ENCODE measurements at places on chromosomes 12 and 14.

- DNase-seq: no peak
Measured at GRCh38 chr12:49843876-49844437, 1.1 kb upstream of the BCDIN3D start.

DNA sequence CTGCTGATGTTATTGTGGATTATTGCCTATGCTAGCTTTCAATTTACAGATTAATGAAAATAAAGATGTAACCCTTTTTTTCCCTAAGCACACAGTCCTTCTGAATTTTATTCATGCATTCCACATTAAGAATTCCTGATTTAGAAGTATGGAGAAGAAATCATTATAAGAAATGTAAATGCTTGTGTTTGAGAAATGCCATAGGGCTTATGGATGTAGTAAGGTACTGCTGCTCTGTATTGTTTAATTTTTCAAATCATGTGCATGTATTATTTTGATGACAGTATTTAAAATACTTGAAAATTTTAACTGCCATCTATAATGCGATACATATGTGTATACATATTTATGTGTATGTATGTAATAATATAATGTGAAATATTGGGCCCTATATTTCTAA, 167.1 kb upstream of the SOX5 start:
- DNase-seq: no peak

- peak; percentile 81 for DNase-seq
Measured at GRCh38 chr12:8057839-8058238, 8.3 kb downstream of the C3AR1 start.

GRCh38 chr14:33755358-33755757, 195.5 kb downstream of the EGLN3 start:
- no peak for DNase-seq

GRCh38 chr14:84976805-84977204, 553.1 kb upstream of the FLRT2 start:
- no peak for DNase-seq

All from inflammatory macrophage (primary cell).